Stimulated activated CD8-positive, alpha-beta memory T cell treated with anti-CD3 and anti-CD28 coated beads, Interleukin-12 subunit alpha, Interleukin-12 subunit beta, amount 100 ng/mL, for 1 hour (primary cell): ENCODE measurements at places on chromosomes 6 and 20.

GRCh38 chr6:66082914-66083313 is 375.9 kb upstream of the EYS start:
- no peak for DNase-seq

DNA sequence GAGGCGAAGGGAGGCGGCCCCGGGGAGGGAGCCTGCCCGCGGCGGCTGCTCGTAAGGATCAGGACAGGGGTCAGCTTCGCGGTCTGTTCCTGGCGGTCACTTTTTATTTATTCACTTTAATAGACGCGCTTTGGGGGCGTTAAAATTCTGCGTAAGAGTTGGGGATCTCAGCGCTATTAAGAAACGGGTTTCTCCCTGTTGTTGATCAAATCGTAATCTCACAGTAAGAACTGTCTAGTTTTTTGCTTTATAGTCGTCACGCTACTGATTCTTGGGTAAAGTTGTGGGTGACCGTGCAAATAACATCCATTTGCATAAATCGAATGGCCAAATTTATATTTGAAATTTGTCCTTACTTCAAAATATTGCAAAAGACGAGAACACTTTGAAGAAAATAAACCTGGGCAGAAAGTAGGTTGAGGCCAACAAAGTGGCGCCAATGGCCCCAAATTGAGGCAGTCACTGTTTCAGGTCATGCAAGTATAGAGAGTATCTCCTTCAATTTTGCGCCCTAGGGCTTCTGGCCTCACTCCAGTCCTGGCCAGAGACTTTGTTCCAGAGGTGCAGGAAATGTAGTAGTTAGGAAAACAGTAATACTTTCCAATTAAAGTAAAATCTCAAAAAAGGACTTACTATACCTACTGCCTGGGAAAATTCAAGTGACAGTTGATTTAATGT is 963 bp upstream of the RMND1 start:
- no peak for DNase-seq

- DNase-seq: no peak
Observed at GRCh38 chr6:1337791-1338190, 25.9 kb downstream of the FOXQ1 start.

- no peak for DNase-seq
Observed at GRCh38 chr6:35518566-35519312, 6.0 kb upstream of the TULP1 start.

- no peak for DNase-seq
Observed at GRCh38 chr6:24743265-24743943, 24.4 kb upstream of the C6orf62 start.

DNA sequence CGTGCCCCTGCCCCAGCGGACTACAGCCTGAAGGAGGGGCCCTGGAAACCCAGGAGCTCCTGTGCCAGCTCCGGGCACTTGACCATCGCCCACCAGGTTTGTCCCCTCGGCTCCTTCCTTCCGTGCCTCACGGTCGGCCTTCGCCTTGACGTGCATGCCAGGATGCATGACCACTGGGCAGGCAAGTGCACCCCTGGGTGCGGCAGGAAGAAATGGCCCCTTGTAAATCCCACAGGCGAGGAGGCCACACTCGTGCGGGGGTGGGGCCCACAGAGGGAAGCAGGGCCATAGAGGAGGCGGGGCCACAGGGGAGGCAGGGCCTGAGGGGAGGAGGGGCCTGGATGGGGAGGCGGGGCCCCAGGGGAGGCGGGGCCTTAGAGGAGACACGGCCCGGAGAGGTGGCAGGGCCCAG is 81.7 kb downstream of the YTHDF1 start:
- DNase-seq: no peak

- no peak for DNase-seq
Observed at GRCh38 chr20:25085756-25086495, 4.0 kb upstream of the VSX1 start.

DNA sequence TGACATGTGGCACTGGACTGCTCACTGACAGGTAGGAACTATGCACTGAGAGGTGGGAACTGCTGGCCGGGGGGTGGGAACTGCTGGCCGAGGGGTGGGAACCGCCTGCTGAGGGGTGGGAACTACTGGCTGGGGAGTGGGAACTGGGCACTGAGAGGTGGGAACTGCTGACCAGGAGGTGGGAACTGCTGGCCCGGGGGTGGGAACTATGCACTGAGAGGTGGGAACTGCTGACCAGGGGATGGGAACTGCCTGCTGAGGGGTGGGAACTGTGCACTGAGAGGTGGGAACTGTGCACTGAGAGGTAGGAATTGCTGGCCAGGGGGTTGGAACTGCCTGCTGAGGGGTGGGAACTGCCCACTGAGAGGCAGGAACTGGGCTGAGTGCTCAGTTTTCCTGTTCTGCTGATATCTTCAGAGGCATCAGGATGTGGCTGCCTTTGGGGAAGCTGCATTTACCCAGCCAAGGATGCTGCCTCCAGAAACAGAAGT is 90.2 kb downstream of the THBS2 start:
- DNase-seq: no peak

DNA sequence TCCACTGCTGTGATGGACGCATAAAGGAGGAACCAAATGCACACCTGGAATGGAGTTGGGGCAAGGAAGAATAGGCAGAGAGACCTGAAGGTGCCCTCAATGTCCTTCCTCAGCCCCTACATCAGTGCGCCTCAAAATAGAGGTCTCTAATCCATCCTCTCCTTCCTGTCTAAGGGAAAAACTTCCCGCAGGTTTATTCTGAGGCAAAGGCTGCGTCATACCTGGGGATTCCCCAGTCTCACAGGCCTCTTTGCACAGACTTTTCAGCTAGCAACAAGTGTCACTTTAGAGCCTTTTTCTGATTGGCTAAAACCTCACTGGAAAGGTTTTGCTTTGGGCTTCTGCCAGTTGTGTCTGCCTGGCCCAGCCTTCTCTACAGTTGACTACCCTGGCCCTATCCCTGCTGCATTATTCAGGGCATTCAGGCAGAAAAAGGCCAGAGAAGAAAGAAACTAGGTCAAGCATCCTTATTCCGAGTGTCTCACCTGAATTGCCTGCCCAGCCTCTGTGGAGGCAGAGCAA is 1.8 kb upstream of the HLA-DQB1 start:
- DNase-seq: no peak

DNA sequence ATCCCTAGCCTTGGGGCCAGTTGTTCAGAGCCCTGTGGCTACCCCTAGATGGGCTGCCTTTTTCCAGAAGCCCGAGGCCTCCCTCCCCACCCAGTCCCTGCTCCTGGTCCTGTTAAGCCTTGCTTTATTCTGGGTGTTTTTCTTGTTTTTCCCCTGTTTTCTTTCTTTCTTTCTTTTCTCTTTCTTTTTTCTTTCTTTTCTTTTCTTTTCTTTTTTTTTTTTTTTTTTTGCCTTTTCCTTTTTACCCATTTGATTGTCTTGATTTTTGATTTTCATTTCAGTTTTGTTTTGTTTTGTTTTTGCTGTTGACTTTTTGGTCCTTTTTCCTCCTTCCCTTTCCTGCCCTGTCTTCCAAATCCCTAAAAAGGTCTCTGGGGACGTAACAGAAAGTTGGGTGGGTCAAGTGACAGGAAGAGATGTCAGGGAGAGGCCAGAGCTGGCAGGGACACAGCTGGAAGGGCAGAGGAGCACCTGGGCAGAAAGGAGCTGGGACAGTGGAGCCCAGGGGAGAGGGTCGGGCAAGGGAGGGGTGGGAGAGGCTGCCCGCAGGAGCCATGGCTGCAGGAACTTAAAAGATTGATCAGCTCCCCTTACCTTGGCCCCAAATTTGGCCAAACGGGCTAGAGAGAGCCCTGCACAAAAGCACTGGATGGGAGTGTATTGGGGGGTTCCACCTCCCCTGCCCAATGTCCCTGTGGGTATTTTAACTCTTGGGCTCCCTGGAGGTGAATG is 27.6 kb downstream of the MYH7B start:
- DNase-seq: no peak

- no peak for DNase-seq
Observed at GRCh38 chr6:135093578-135093977, 39.0 kb upstream of the HBS1L start.

DNA sequence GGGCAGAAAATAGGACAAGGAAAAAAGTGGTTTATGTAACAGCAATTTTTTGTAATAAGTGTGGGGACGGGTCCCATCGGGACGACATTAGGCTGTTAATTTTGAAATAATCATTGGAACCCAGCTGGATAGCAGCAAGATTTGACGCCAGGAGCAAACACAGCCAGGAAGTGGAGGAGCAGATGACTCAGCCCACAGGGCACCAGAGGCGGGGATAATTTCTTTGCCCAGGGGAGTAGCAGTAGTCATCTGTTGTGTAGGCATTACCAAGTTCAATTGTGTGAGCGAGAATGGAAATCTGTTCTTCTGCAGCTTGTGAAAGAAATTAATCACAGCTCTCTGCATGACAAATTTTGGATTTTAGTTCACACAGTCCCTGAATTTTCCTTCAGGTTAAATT is 22.6 kb upstream of the RIN2 start:
- no peak for DNase-seq

DNA sequence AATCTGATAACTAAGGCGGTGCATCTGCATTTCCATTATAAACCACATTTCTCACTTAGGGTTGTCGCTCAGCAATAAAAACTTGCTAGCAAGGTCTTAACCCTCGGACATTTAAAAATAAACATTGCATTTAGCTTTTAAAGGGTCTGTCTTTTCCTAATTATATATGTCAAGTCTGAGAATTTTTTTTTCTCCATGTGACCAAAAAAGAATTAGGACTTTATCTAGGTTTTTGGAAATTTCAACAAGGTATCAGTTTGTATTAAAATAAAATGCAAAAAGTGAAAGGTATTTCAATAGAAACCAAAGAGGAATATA is 198.1 kb downstream of the FOXA2 start:
- no peak for DNase-seq

DNA sequence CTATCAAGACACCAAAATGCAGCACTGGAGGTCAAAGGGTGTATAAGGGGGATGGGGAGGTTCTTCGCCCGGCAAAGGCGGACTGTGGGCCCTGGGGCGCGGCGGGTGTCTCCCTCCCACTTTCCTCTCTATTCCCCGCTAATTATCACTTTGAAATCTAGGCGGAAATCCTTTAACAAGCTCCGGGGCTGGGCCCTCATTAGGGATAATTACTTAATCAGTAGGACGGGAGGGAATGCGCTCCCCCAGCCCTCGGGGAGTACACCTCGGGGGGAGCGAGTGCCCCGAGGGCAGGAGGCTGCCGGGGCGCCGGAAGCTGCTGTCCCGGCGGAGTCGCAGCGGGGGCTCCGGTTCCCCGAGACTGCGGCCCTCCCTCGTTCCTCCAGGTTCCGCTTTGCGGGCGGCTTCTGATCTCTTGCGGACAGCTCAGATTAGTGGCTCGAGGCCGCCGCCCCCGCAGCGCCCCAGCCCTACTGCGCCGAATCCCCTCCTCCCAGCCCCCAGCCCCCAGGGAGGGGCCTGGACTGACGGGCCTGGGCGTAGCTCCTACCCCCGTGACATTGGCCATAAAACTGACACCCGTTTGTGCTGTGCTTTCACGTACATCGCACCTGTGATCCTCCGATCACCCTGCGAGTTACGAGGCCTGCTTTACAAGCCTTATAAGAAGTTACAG is 14.7 kb downstream of the MUCL3 start:
- peak; percentile 65 for DNase-seq

- DNase-seq: no peak
Observed at GRCh38 chr20:24149881-24150307, 161.3 kb upstream of the GGTLC1 start.

GRCh38 chr20:25534845-25535244 is 50.5 kb downstream of the NINL start:
- no peak for DNase-seq
